ENCODE measurements at places on chromosomes 2 and 18. TPM values are rescaled to one million over a fixed set of nuclear protein-coding genes. Genes with fewer than 3 reads are reported as not detected.

DNA sequence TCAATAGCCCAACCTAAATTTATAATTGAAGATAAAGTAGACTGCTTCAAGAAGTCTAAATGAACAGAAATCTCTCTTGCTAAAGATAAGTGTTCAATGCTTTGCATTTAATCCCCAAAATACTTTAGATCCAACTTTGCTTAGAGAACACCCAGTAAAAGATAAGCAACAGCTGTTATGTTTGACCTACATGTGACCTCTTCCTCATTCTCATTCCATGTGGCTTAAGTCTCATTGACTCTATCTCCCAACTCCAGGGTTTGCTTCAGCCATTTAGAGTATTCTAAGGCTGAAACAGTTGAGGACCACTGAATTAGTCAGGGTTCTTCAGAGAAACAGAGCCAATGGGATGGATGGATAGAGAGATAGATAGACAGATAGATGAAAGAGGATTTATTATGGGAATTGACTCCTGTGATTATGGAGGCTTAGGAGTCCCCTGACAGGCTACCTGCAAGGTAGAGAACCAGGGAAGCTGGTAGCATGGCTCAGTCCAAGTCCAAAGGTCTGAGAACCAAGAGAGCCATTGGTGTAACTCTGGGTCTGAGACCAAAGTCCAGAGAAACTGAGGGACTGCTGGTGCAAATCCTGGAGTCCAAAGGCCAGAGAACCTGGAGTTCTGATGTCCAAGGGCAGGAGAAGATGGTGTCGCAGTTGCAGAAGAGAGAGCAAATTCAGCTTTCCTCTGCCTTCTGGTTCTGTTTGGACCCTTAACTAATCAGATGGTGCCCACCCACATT lies 32.1 kb downstream of the CRYGD start:
- no peak for DNase-seq

GRCh38 chr18:75066021-75066880 lies 142.7 kb downstream of the PTGR3 start:
- no peak for DNase-seq

DNA sequence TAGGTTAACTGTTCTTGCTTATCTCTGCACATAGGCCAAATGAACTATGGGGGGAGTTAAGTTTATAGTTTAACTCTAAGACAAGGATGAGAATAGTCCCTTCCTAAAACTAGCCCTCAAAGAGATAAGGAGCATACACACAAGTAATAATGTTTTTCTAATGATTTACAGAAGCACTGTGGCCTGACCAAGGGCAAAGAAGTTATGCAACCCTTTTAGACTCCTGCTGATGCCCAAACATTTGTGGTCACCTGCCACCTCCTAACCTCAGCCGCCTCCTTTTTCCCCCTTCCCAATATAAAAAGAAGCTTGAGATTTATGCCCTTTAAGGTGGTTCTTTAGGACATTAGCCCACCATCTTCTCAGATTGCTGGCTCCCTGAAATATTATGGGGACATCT lies 357.7 kb downstream of the ALK start:
- no peak for DNase-seq

- no peak for DNase-seq
Measured at GRCh38 chr2:5562865-5563264, 129.3 kb upstream of the SOX11 start.

DNA sequence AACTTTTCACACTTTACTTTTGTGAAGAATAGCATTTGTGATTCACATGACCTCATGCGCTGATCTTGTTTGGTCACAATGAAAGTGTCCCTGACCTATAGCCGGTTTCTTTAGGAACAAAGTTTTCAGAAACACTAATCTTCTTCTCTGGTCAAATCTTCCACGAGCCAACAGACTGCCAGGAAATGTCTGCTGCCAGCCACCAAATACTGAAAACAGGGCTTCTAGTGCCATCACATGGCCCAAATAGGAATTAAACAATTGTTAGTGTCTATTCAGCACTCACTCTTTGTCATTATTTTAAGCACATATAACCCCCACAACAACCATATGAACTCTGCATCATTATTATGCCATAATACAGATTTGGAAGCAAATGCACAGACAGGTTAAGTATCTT lies 286.5 kb upstream of the SYT4 start:
- no peak for DNase-seq

DNA sequence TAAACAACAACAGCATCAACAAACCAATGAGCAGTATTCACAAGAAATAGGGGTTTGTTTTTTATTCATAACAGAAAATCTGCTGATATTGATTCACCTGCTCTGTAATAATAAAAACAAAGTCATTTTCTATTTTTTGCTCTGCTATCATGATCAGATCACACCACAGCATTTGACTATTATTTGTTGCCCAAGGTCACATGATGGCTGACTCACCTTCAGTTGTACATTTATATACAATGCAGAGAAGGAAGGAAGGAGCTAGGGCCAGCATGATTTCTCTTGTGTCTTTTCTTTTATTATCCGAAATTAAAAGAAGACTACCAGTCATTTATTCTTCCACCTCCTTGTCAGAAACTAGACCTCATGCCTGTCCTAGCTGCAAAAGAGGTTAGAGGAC lies 1427.7 kb upstream of the CELF4 start:
- no peak for DNase-seq

GRCh38 chr2:19900931-19901441 lies 797 bp downstream of the TTC32 start:
- DNase-seq, result no peak

TGOLN2 gene
- 35.4 TPM for polyA plus RNA-seq
